ENCODE measurements at places on chromosomes 2 and 18.

- peak; percentile 59 for DNase-seq
These were observed 77.3 kb upstream of the UPP2 start for GRCh38 chr2:158024288-158024898.

DNA sequence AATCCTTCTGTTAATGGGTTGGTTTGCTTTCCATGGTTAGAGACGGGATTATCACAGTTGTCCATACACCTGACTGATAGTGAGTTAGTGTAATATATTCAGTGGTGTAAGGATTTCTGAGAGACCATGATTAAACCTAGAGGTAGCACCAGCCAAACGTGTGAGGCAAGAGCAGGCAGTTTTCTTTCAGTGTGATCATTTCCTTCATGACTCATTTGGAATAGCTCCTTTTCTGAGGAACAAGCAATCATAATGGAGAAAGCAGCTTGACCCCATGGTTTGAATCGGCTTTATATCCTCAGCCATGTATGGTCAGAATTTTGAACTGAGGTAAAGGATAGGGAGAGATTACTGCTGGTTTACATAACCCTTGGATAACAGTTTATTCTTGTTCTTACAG lies 2.9 kb downstream of the MXD1 start:
- DNase-seq, result no peak

GRCh38 chr18:543447-544078 lies 36.6 kb upstream of the CETN1 start:
- DNase-seq, result no peak

- no peak for DNase-seq
These were observed 328.0 kb upstream of the CRIM1 start for GRCh38 chr2:36027616-36028015.

DNA sequence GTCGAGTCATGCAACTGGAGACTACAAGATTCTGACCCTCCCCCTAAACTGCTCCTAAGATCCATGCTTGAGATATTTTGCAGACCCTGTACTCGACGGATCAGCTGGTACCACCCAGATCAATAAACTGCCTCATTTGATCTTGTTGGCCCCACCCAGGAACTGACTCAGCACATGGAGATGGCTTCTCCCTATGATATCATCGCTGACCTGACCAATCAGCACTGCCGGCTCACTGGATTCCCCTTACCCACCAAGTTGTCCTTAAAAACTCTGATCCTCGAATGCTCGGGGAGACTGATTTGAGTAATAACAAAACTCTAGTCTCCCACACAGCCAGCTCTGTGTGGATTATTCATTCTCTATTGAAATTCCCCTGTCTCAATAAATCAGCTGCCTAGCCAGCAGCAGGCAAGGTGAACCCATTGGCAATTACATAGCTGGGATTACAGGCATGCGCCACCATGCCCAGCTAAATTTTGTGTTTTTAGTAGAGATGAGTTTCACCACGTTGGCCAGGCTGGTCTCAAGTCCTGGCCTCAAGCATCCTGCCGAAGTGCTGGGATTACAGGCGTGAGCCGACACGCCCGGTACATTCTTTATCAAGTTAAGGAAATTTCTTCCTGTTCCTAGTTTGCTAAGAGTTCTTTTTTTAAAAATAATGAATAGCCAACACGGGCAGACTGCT lies 43.6 kb downstream of the VPS54 start:
- DNase-seq, result peak; percentile 32
